Left kidney (tissue), 8 donors: ENCODE measurements at places on chromosomes 13 and 19. TPM values are rescaled to one million over a fixed set of nuclear protein-coding genes. Genes with fewer than 3 reads are reported as not detected.

DNA sequence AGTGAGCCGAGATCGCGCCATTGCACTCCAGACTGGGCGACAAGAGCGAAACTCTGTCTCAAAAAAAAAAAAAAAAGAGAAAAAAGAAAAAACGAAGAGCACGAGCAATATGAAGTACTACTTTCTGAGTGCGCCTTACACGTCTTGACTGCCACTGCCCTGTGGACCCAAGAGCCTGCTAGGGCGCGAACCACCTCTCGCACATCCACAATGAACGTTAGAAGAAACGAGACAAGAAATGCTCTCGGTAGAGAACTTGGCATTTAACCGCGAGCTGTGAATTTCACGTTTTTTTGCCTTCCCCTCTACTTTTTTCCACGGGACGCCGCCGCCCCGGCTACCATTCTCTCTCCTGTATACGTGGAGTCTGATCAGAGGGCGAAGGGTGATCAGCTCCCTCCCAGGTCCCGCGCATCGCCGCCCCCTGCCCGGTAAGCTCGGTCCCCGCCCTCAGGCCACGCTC, 454 bp downstream of the TIMM44 start:
- no peak for DNase-seq

- DNase-seq: no peak
These were observed 116.6 kb downstream of the PCDH17 start for GRCh38 chr13:57748096-57748495.

DNA sequence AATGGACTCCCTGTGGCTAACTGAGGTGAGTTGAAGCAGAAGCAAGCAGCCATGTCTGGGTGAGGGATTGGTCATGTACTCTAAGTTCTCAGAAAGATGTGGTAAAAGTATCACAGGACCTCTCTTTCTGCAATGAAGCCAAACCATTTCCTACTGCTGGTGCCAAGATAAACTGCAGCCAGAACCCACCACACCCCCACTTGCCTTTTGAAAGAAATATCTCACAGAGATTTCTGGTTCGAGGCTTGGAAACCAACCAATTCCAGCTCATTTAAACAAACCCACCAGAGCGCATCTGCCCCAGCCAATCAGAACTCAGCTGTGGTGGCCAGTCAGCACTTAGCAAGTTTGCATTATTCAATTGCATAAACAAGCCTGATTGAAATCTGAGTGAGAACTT, 204.5 kb upstream of the ATXN8OS start:
- no peak for DNase-seq

Gene ERICH6B
- 4.0 TPM for polyA plus RNA-seq

GRCh38 chr19:46392837-46393236, 20.5 kb downstream of the CCDC8 start:
- DNase-seq: no peak

DNA sequence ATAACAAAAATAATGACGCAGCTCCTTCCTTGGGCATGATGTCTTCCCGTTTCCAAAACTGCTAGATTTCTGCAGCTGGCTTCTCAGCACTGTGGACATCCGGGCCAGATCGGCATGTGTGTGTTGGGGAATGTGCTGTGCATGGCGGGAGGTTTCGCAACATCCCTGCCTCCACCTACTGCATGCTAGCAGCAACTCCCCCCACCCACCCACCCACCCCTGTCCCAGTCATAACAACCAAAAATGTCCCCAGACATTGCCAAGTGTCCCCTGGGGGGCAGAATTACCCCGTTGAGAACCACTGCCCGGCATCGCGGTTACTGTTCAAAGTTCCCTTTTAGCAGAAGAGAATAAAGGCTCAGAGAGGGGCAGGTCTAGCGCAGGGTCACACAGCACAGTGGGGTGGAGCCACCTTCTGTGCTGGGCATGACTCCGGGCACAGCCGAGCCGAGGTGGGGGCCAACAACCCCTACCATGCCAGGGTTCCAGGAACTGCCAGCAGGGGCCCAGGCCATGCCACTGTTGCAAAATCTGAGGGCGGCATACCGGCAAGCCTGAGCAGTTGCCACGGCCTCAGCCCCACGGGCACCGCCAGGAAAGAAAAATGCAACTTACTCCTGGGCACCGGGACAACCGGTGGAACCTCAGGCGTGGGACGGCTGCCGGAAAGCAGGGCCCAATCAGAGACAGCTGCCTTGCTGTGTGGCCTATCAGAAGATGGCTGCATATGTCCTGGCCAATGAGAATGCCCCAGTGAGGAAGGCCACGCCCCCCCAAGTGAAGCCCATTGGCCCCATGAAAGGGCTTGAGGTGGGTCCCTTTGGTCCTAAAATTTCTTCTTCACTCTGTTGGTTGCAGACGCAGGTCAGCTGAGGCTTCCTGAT, 22.5 kb upstream of the NFIC start:
- no peak for DNase-seq

Gene SIAH3
- polyA plus RNA-seq: 1.2 TPM

DNA sequence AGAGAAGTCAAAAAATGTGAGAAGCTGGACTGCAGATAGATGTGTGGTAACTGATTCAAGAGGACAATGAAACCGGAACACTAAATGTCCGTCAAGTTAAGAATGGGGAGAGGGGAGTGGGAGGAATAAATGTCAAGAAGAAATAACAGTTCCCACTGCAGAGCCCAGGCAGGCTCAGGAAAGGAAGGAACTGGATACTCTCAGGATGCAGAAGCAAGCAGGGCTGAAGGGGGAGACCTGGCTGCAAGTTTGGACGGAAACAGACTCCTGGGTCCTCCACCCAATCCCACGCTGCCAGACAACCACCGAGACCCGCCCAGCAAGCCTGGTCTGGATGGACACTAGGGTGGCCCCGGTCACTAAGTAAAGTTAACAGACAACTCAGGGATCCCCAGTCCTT, 18.1 kb downstream of the TUBGCP3 start:
- peak; percentile 57 for DNase-seq

DNA sequence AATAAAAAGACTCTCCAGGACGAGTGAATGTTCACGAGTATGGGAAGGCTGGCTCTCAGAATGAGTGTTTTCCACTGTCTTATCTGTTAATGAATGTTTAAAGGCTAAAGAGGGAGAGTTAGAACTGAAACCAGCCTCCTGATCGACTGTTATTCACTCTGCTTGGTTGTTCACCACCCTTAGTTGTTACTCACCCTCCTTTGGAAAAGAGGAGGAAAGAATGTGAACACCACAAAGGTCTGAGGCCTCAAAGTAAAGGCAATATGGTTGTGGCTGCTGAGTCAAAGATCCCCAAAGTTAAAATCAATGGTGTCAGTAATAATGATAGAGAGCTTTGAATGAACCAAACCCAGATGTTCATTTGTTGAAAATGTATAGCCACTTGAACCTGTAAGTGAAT, 1793.2 kb upstream of the PCDH20 start:
- no peak for DNase-seq

GRCh38 chr19:10816691-10817090, 19.3 kb downstream of the TMED1 start:
- DNase-seq: no peak

Gene ZNF528
- polyA plus RNA-seq: 63.3 TPM

Gene GRK1
- 0.07 TPM for polyA plus RNA-seq

GRCh38 chr19:40054632-40055031, 1.4 kb downstream of the ZNF780B start:
- no peak for DNase-seq

Gene SERP2
- 13.0 TPM for polyA plus RNA-seq

Gene ZNF429
- 31.6 TPM for polyA plus RNA-seq

DNA sequence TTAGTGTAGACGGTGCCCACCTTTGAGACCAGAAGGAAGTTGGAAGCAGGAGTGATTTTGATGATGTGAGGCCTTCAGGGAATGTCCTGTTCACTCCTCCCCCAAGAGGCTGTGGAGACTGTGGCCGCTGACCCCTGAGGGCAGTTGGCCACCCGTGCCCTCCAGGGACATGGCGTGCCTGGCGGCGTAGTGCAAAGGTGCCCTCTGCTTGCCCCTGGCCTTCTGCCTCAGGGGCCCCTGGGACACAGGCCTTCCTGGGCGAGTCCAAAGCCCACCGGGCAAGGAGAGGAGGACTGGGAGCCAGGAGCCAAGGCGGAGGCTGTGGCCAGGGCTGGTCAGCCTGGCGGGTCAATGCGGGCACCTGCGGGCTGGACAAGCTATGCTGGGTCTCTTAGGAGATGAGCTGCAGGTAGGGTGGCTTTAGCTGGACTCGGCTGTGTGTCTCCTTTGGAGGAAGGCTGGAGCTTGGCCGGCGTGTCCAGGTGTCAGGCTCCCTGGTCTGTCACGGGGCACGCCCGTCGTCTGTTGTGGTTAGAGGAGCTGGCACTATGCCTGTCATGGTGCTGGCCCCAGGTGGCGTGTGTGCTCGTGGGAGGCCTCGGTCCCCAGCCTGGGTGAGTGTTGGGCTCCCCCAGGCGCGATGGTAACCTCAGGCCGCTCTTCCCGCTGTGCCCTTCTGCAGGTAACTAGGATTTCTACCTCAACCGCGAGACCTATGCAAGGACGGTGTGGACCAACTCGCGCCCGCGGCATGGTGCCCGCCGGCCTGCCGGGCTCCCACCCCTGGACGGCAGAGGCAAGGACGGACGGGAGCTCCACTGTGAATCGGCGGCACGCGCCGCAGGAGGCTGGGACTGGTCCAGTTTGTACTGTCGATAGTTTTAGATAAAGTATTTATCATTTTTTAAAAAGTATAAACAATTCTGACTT, 6.8 kb downstream of the PLEKHJ1 start:
- no peak for DNase-seq

Gene RELB
- polyA plus RNA-seq: 4.5 TPM

Gene ARHGAP45
- 7.2 TPM for polyA plus RNA-seq

Gene IL4I1
- polyA plus RNA-seq: 2.7 TPM

- no peak for DNase-seq
These were observed 13.5 kb downstream of the SNRNP70 start for GRCh38 chr19:49098795-49099194.
